ENCODE measurements at places on chromosomes 3 and 15.

DNA sequence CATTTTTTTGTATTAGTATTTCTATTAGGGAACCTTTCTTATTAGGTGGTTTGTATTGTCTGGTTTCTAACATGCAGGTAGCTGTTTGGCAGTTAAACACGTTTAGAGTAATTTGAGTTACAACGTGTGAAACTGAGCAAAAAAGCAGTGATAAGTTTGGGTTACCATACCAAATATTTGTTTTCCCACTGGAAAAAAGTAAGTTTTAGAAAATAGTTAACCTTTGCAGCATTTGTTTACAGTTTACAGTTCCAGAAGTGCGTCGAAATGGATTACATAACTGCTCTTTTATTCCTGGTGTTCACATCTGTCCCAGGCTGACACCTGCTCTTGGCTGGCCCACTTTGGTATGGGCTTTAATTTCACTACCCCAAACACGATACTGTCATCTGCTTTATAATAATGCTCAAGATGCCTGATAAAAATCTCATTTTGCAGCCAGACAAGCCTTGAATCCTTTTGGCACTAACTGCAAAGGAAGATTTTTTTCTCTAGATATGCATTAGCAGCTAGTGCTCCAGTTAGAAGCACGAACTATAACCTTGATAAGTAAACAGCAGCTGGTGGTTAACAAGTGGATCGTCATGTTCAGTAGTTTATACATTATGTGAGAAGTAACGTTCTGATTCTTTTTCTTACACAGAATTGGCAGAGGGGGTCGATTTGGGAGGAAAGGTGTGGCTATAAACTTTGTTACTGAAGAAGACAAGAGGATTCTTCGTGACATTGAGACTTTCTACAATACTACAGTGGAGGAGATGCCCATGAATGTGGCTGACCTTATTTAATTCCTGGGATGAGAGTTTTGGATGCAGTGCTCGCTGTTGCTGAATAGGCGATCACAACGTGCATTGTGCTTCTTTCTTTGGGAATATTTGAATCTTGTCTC lies 5.3 kb downstream of the EIF4A2 start:
- no peak for DNase-seq

- no peak for DNase-seq
Observed at GRCh38 chr15:58865425-58865880, 68.0 kb downstream of the SLTM start.

DNA sequence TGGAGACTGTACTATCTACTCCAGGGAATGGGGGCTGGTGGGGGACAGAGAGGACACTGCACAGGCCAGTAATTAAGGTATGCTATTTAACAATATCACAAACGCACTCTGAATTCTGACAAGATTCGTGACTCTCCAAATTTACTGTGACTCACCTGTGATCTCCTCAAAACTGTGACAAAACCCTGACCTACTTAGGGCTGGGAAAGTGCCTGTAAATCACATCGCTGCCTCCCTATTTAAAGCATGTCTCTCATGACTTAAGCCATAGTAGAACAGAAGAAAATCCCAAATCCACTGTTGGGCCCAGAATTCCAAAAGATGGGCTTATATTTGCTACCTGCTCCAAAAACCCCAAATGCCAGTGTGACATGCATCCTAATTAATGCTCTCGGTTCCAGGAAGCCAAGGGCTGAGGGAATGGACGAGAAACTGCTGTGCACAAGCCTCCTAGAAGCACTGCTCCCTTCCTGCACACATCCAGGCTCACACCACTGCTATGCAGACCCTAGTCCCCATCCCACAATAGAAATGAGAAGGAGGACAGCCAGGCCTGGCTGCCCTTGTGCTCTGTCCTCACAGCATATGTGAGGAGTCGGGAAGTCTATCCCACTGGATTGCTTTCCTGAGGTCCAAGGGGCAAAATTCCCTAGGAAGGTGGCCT lies 187.7 kb upstream of the CHRNA7 start:
- no peak for DNase-seq

DNA sequence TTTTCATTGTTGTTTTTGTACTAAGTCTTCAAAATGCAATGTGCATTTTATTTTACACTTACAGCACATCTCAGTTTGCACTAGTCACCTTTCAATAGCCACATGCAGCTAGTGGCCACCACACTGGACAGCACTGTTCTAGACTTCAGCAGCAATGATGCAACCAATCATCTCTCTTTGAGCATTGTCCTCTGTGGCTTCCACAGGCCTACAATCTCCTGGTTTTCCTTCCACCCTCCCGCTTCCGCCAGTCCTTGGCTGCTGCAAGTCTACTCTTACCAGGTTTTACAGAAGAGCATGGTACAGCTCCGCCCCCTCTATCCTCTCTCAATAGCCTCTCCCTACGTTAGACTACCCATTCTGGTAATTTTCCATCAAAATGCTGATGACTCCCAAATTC lies 25.1 kb upstream of the FSIP1 start:
- no peak for DNase-seq

- DNase-seq: no peak
Observed at GRCh38 chr15:78312957-78313356, 13.5 kb upstream of the SKIC8 start.

- no peak for DNase-seq
Observed at GRCh38 chr3:8882171-8882593, 81.1 kb downstream of the RAD18 start.

GRCh38 chr3:164940745-164941144 lies 137.6 kb downstream of the SI start:
- DNase-seq: no peak

DNA sequence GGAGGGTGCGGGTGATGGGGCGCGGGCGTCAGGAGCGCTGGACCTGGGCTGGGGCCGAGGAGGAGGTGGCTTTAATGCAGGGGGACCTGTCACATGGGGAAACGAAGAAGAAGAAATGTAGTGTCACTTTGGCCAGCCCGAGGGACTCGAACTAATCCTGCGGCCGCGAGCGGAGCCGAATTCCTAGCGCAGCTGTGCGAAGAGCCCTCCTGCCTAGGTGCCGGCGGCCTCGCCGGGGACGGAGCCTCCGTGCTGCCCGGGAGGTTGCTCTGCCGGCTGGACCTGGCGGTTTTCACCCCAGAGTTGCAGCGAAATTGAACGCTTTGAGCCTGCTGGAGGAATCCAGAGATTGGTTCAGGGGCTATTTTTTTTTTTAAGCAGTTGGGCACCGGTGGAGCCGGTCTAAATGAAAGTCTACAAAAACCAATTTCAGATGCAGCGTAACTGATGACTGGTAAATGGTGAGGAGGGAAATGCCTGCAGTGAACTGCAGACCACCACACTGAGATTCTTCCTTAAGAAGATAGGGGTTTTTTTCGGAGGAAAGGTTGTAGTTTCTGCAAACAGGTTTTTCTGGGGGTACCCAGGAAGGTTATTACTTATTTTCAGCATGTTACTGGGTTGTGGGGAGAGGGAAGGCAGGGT lies 662 bp downstream of the TMEM108 start:
- DNase-seq: peak; percentile 7

DNA sequence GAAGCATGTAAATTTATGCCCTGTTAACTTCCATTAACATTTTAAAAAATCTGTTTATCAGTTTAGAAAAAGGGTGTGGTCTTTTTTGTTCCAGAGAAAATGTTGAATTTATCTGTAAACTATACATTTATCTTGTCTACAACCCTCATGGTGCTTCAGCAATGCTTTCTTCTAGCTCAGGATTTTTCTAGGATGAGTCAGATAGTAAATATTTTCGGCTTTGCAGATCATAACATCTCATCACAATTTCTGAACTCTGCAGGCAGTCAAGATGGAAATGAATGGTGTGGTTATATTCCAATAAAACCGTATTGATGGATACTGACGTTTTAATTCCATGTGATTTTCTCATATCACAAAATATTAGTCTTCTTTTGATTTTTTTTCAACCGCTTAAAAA lies 70.5 kb upstream of the FOXB1 start:
- DNase-seq: no peak

Measured in GM06990 (cell line).